Cerebellar nuclear complex (tissue), 1 donor: ENCODE measurements at places on chromosomes 7 and 10.

- no peak for DNase-seq
Observed at GRCh38 chr10:27720529-27720928, 25.1 kb downstream of the MKX start.

GRCh38 chr7:39399986-39400385 is 166.2 kb upstream of the YAE1 start:
- DNase-seq, result no peak

GRCh38 chr10:5933909-5934546 is 43.3 kb downstream of the IL15RA start:
- no peak for DNase-seq

DNA sequence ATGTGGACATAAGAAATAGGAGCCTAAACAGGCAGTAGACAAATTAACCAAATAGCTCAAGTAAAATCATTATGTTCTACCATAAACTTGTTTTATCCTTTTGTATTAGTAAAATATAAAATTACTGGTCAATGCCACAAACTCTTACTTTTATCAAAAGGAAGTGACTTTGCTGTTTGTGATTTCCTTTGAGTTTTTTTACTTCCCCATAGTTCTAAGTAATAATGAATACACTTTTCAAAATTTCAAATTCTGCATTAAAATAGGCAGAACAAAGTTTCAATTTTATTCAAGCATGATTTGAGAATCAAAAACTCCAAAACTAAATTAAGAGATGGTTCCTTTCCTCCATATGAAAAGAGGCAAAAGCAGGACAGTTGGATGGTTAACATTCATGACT is 139.7 kb upstream of the ABCB5 start:
- no peak for DNase-seq

DNA sequence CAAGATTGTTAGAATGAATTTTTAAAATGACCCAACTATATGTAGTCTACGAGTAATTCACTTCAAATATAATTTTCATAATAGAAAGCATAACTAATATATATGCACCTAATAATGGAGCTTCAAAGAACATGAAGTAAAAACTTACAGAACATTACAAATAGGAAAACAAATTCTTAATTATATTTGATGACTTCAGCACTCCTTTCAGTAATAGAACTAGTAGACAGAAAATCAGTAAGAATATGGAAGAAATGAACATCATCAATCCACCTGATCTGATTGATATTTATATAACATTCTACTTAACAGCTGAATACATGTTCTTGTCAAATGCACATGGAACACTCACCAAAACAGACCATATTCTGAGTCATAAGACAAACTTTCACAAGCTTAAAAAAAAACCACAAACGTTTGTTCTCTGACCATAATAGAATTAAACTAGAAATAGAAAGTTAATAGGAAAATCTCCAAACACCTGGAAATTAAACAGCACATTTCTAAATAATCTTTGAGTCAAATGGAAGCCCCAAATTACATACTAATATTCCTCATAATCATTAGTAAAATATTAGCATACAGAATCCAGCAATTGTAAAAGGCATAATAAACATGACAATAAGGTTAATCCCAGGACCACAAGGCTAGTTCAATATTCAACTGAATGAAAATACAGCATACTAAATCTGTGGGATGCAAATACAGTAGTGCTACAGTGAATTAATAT is 48.0 kb downstream of the BRAF start:
- DNase-seq, result no peak

- no peak for DNase-seq
Observed at GRCh38 chr10:112087953-112088456, 95.6 kb downstream of the GPAM start.

DNA sequence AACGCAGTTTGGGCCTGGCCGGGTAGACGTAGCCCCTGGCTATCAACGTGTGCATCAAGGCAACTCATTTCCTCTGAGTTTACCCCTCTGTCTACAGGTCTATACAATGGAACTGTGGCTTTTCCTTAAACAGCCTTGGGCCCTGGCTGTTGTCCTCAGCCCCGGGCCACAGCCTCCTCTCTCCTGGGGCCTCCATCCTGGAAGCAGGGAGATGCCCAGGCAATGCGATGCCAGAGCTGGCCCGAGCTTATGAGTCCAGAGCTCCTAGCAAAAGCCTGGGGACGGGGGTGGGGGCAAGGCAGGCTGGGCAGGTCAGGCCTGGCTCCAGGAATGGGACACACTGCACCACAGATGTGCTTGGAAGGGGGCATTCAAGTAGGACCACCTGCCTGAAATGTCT is 89.6 kb upstream of the SMNDC1 start:
- no peak for DNase-seq

- DNase-seq, result no peak
Observed at GRCh38 chr10:17169803-17170202, 31.7 kb downstream of the TRDMT1 start.

GRCh38 chr7:101507791-101508252 is 121.3 kb downstream of the MYL10 start:
- no peak for DNase-seq

DNA sequence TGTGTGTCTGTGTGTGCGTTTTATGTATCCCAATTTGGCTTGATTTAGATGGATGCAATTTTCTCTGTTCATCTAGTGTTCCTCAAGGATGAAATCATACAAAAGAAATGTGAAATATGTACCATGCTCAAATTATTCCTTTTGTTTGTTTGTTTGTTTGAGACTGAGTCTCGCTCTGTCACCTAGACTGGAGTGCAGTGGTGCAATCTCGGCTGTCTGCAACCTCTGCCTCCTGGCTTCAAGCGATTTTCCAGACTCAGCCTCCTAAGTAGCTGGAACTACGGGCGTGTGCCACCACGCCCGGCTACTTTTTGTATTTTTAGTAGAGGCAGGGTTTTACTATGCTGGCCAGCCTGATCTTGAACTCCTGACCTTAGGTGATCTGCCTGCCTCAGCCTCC is 11.3 kb upstream of the SHTN1 start:
- DNase-seq, result no peak

- DNase-seq, result no peak
Observed at GRCh38 chr7:111568870-111569462, 6.7 kb upstream of the IMMP2L start.

- DNase-seq, result no peak
Observed at GRCh38 chr10:35449944-35450343, 113.6 kb downstream of the CCNY start.

DNA sequence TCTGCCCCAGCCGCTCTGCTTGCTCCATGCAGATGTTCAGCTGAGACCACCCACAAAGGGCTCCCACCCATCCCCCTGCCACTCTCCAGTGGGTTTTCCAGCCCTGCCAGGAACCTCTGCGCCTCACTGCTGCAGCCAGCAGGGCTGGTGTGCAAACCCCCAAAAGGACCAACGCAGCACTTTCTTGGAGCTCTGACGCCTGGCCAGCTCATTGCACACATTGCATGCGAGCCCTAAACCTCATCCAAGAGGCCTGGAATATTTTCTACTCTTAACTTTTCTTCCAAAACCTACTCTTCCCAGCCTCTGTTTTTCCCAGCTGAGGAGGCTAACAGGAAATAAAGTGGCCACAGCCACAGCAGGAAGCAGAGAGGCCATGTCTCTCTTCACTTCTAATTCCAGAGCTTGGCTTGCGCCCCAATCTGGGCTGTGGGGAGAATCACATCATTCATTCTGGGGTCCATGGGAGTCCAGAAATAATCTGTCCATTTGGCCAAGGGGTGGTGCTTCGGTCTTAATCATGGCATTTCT is 4.6 kb upstream of the FAM170B start:
- no peak for DNase-seq

GRCh38 chr7:123846217-123846891 is 1.4 kb downstream of the HYAL4 start:
- DNase-seq, result no peak

DNA sequence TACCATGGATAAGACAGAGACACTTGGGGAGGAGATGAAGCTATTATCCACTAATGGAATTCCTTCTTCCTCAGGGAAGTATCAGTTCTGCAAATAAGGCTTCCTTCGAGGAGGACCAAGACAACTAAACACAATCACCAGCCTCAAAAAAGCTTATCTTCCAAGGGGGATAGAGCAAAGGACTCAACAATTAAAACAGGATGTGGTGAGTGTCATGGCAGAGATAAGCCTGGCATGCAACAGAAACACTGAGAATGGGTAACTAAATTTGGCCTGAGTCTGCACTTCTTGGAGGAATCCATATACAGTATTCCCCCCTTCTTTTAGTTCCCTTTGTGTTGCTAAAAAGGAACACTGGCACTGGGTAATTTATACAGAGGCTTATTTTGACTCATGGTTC is 1285.2 kb downstream of the GATA3 start:
- DNase-seq, result no peak

DNA sequence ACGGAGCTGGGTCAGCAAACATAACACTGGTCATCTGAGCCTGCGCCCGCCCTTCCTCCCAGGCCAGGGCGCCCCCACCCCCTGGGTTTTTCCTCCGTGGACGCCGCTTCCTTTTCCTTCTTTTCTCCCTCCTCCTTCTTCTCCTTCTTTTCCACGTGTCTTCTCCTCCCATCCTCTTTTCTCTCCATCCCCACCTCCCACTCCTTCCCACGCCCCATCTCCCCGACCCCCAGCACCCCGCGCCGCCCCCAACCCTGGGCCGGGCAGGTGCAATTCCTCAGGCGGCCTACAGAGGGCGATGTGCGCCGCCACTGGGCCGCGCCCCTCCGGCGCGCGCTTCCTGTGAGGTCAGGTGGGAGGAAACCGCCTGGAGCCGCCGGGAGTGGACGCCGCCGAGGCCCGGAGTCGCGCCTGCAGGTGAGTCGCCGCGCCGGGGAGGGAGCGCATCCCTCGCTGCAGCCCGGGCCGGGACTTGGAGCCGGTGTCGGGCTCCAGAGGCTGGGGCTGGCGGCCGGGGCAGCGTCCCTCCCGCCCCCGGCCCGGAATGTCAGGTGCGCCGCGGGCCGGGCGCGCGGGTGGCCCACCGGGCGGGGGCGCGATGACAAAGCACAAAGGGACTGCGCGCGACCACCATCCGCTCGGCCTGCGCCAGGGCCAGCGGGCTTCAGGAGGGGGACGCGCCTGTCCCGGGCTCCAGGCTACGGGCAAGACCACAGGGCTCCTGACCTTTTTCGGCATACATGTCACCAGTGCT is at the start of gene FAM241B:
FAM241B (plus strand) TSS at position 351 of the 754 bp plus-strand sequence. CDS start 1,497 bp downstream, outside the sequence.
- DNase-seq, result no peak

DNA sequence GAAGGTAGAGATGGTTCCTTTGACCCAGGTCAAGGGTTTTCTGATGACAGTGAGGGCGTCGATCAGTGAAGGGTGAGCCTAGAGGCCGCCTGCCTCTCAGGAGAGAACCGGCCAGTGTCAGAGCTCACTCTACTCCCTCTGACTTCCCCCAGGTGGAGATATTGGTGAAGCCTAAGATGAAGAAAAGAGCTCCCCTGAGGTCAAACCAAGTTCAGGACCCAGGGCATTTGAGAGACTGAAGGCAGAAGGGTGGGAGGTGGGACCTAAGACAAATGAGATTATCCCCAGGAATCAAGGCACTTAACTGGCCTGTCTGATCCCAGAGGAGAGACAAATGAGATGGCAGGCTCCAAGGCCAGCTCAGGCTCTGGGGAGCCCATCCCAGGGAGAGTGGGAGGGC is 104.7 kb downstream of the CDH23 start:
- no peak for DNase-seq

DNA sequence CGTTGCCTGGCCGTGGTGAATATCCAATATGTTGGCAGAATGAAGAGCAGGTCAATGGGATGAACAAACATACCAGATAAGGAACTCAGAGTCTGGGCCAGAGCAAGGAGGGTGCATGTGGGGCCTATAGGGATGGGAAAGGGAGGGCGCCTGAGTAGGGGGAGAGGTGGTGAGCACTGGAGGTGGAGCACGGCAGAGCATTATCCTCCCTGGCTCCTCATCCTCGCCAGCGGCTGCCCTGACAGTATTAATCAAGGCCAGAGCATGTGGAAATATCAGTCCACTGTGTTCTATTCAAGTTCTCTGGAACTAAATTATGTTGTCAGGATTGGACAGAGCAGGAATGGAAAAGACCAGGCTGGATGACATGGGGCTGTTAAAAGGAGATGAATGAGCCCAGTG is 254.8 kb upstream of the ZMIZ1 start:
- no peak for DNase-seq

GRCh38 chr10:121311812-121312443 is 286.3 kb downstream of the FGFR2 start:
- no peak for DNase-seq
